NCI-H2081 treated with DMSO at 0.1 percent for 48 hours (cell line): ENCODE measurements at places on chromosomes 1 and 21.

- no peak for DNase-seq
Observed at GRCh38 chr1:193070942-193071341, 11.5 kb downstream of the RO60 start.

- no peak for DNase-seq
Observed at GRCh38 chr1:63534406-63534805, 11.1 kb downstream of the EFCAB7 start.

GRCh38 chr1:93078986-93079654, at the start of gene MTF2:
Gene MTF2, plus strand, starts transcription at chr1:93079283. Its CDS starts 244 bp downstream, at chr1:93079527.
- DNase-seq, result peak; percentile 55

- DNase-seq, result peak; percentile 56
Observed at GRCh38 chr1:218557731-218558130, 212.6 kb downstream of the TGFB2 start.

GRCh38 chr1:14261395-14261794, 337.1 kb upstream of the KAZN start:
- no peak for DNase-seq

GRCh38 chr1:14521622-14522021, 76.9 kb upstream of the KAZN start:
- no peak for DNase-seq

DNA sequence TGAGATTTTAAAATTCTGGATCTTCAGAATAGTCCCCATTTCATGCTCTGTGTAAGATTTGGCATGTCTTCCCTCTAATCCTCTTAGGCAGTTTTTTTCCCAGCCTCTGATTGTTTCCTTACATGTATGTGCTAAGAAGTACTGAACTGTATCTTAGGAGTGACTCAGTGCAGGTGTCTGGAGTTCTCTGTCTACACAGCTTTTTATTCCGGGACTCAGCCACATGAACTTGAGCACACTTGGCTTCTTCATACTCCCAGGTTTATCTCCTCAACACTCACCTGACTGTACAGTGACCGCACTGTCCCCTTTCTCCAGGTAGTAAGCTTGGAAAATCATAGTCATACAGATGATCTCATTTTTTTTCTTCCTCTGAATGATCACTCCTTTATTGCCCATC, 50.7 kb downstream of the SYT14 start:
- no peak for DNase-seq

- DNase-seq, result no peak
Observed at GRCh38 chr1:210922666-210923065, 211.3 kb downstream of the KCNH1 start.

- DNase-seq, result no peak
Observed at GRCh38 chr21:15688809-15689208, 41.0 kb upstream of the USP25 start.

DNA sequence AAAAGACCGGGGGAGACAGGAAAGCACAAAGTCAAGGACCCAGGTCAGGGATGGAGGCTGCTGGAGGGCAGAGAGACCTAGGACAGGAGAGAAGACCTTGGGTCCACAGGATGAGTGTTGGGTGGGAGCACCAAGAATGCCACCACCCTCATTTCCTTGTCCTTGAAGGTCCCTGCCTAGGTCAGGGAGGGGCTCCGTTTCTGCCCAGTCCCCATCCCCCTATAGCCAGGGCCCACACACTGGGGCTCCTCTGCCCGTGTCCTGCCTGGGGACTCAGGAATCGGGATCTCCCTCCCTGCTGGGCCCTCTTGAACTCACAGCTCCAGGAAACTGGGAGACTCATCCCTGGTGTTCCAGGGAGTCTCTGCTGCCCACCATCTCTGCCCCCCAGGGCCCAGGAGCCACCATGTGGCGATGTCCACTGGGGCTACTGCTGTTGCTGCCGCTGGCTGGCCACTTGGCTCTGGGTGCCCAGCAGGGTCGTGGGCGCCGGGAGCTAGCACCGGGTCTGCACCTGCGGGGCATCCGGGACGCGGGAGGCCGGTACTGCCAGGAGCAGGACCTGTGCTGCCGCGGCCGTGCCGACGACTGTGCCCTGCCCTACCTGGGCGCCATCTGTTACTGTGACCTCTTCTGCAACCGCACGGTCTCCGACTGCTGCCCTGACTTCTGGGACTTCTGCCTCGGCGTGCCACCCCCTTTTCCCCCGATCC, 584 bp downstream of the TINAGL1 start:
- no peak for DNase-seq

DNA sequence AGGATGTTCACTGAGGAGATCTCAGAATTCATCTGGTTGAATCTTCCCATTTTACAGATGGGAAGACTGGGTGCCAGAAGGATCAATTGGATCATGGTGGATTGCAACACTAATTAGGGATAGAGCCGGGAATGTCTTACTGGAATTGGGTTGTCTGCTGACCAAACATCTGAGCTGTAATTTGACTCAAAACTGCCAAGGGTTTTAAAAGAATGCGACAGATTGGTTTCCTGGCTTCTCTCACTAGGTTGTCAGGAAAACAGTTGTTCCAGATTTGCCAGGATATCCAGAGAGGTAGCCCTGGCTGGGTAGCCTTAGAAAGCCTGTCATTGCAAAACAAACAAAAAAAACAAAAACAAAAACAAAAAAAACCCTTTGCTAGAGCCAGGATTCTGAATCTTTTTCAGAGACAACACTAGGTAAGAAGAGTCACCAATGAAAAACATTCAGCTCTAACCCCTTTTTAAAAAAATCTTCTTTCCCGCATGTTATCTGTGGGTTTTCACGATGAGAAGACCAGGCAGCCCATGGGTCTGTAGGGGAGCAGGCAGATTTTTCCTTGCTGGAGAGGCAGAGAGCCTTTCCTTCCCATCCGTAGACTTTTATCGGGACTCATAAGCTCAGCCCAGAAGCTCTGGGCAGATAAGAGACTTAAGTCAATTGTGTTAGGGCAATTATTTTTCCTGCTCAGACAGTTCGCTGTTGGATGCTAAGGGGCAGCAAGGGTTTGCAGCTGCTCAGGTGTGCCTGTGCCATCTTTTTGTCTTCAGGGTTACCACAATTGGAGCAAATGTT, 418.9 kb downstream of the PRDM2 start:
- DNase-seq, result no peak

DNA sequence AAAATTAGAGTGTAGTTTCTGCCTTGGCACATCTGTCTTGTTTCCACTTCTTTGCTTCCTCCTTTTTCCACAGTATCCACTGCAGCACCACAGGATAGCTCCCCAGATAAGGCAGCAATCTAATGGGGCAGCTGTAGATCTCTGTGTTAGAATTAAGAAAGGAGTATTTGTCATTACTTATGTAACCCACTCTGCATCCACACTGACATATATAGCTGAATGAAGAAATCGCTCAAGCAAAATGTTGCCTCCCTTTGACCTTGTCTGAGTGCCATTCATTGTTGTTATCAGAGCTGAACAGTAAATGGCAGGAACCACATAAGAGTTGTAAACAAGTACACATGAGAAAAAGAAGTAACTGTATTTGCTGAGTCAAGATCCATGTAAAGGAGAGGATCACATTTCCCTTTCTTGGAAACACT, 45.9 kb upstream of the DPH5 start:
- DNase-seq, result no peak

GRCh38 chr1:235430991-235431390, 63.8 kb downstream of the TBCE start:
- DNase-seq, result no peak

DNA sequence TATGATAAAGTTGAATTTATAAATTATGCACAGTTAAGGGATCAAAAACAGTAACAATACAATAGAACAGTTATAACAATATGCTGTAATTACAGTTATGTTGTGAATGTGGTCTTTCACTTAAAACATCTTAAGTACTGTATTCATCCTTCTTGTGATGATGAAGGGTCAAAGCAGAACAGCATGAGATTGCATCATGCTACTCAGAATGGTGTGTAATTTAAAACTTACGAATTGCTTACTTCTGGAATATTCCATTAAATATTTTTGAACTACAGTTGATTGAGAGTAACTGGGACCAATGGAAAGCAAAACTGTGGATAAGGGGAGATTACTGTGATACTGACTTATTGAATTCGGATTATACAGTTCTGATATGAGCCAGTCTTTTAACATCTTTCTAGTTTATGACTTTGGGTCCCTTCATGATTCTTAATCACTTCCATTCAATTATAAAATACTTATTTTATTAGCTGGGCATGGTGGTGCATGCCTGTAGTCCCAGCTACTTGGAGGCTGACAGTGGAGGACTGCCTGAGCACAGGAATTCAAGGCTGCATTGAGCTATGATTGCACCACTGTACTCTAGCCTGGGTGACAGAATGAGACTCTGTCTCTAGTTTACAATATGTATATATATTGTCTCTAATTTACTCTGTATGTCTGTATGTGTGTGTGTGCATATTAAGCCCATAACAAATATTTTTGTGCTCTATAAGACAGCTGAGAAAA, 43.2 kb downstream of the ATP1B1 start:
- DNase-seq, result no peak

DNA sequence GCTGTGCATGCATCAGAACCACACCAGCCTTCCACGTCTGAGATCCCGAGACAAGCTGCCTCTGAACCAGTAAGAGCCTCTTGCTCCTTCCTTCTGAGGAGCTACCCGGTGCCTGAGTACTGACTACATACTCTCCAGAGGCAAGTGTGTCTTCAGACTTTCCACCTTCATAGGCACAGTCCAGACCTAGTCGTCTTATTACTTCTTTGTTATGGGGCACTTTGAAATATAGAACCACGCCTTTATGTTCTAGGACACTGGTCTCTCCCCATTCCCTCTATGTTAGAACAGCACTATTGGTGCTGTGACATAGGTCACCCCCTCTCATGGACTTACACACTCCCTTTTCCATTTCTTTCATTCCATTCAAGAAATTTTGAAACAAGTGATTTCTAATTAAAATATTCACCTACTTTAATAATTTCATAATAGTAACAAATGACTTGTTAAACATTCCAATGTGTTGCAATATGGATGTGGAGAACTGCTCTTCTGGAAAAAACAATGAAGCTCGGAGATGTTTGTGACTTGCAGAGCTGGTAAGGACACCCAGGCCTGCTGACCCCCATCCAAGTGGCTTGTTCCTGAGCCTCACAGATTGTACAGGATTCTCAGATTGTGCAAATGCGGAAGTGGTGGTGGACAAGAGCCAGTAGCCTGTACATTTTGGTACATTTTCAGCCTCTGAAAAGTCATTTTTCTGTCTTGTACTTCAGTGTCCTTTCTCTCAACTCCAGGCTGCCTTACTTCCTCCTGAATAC, 76.1 kb upstream of the SIPA1L2 start:
- DNase-seq, result no peak
